Left colon (tissue), 2 donors: ENCODE measurements at places on chromosomes 2 and 18. TPM values are rescaled to one million over a fixed set of nuclear protein-coding genes. Genes with fewer than 3 reads are reported as not detected.

The PLCL1 gene
- total RNA-seq, result 1.1 TPM

DNA sequence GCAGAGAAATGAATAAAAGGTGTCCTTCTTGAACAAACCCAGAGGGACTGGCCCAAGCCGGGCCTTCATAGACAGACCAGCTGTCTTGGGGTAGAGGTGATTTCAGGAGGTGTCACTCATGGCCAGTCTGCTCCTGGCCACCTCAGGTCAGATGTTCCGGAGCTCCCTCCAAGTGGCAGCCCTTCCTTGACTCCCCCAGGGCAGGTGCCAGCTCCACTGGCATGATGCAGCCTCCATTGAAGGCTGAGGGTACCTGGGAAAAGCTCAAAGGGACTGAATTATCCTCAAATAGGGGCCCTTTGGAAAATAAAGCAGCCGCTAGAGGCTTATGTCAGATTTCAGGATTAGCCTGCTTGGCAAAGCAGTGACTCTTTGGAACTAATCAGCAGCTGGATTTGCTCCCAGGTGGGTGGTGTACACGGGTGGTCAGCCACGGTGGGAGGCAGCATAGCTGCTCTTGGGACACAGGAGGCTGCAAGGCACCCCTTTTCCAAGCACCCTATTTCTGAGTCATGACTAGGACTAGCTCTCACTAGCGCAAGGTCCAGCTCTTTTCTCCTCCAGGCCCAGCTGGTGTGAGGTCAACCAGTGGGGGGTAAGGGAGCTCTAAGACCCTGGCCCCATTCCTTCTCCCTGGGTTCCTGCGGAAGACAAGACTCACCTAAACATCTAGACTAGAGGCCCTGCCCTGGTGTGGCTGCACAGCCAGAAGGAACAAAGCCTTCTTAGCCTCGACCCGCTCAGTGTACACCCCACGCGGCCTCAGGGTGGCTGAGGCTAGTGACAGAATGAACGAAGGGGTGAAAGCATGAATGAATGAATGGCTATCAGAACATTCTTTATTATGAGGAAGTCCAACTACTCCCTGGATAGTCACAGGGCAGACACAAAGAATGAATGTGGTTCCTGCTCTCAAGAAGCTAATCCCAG, 29.3 kb downstream of the HS1BP3 start:
- no peak for DNase-seq

DNA sequence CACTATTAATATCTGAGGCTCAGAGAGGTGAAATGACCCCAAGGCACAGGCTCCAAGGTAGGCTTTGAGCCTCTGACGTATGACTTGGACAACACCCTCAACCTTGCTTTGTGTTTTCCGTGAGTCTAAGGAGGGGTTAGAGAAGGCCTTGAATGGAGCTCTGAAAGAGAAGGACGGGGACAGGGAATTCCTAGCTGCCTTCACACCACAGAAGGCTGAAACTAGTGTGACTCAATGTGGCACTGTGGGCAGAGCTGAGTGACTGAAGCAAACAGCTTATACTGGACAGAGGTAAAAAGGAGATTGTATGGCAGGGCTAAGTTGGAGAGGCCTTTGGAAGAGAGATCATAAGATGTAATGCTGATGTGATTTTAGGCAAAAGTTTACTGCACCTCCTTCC, 3.5 kb upstream of the NCK2 start:
- DNase-seq, result no peak

- peak; percentile 70 for DNase-seq
Observed at GRCh38 chr2:152200565-152201465, 25.3 kb upstream of the STAM2 start.

- DNase-seq, result peak; percentile 73
Observed at GRCh38 chr18:50401888-50402287, 27.0 kb downstream of the SKA1 start.

The POLR1A gene
- total RNA-seq, result 18.4 TPM

- DNase-seq, result no peak
Observed at GRCh38 chr2:181129364-181130056, 149.1 kb downstream of the UBE2E3 start.

- DNase-seq, result no peak
Observed at GRCh38 chr2:53476834-53477233, 290.8 kb upstream of the CHAC2 start.

The C2orf69 gene
- total RNA-seq, result 14.8 TPM

DNA sequence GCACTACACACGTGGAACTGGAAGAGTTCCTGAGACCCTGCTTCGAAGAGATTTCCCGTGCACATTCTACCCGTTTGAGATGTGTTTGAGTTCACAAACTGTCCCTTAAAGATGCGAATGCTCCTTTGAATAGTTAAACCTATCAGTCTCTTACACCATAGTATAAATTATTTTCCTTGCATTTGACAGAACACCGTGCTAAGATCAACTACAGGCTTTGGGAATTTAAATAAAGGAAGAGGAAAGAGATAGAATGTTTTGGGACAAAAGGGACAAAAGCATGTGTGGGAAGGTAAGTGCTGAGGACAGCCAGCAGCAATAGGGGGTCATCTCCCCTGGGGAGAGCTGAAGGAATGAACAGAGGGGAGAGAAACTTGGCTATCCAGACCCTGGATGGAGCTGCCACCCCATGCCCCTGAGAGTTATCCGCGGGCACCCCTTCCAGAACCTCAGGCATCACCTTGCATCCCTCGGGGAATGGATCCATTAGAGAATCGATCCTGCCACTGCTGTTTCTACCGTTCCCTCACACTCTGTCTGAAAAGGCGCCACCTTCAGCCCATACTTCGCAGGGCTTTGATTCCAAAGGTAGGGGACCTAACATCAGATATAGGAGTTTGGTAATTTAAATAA, 888 bp upstream of the ADCY3 start:
- DNase-seq, result no peak

GRCh38 chr2:152864601-152865149, 146.3 kb downstream of the ARL6IP6 start:
- DNase-seq, result no peak

The ANKRD62 gene
- 0.37 TPM for total RNA-seq

The NT5DC4 gene
- not detected for total RNA-seq

GRCh38 chr2:38098421-38099098, 22.6 kb upstream of the CYP1B1 start:
- DNase-seq, result no peak

- no peak for DNase-seq
Observed at GRCh38 chr18:12430137-12430990, 22.6 kb downstream of the PRELID3A start.

GRCh38 chr2:232444409-232445148, 11.4 kb upstream of the ALPI start:
- DNase-seq, result peak; percentile 57

DNA sequence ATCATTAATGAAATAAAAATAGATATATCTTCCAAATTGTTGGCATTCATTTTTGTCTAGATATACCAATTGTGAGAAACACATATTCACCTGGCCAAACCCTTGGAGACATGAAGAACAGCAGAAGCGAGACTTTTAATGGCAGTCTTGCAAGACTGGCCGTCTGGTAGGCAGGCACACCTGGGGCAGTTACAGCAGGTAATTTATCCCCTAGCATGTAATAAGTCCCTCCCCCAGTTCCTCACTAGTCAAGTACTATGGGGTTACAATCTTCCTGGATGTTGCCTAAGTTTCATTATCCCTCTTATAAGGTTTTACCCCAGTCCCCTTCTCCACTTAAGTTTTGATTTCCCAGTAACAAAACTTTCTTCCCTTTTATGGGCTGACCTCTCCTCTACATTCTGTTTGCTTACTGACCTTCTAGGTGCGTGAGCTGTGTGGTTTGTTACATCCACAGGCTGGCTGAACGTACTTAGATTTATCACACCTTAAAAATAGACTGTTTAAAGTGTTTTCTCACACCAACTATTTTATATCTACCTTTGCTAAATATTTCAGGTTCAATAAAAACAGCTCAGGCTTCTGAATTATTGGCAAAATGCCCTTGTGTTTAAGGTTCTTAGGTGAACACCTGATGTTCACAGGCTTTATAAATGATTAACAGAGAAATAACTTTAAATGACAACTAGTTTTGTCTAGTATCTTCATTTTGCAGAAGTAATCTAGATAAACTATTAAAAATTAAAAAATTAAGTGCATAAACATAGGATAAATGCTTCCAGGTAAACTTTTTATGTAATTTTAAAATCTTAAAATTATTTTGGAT, 365.0 kb upstream of the TFPI start:
- no peak for DNase-seq

- DNase-seq, result no peak
Observed at GRCh38 chr2:136718273-136718672, 47.1 kb upstream of the THSD7B start.

DNA sequence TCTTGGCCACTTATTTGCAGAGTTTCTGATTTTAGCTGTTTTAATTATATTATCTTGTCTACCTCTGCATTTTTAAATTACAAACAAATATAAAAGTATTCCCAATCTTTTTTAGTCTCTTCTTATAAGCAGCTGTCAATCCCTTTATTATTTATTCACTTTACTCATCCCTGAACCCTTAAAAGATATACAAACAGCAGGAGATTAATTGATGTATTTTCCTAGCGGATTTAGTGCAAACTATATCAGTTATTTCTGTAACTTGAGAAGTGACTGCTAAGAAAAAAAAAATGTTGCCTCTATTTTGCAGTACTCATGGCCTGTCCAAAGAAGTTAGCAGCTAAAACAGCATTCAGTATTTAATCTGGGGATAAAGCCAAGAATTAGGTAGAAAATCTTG, 42.1 kb upstream of the GCFC2 start:
- DNase-seq, result no peak

GRCh38 chr2:151423760-151424159, 14.1 kb downstream of the RIF1 start:
- no peak for DNase-seq

The RAB6C gene
- not detected for total RNA-seq

The SH2D6 gene
- 6.3 TPM for total RNA-seq

- peak; percentile 8 for DNase-seq
Observed at GRCh38 chr2:175964195-175964594, 37.9 kb downstream of the LNPK start.

GRCh38 chr2:54050445-54050844, 65.0 kb upstream of the ACYP2 start:
- DNase-seq, result no peak

The SP110 gene
- 16.2 TPM for total RNA-seq

GRCh38 chr2:151891566-151892194, 63.5 kb upstream of the ARL5A start:
- no peak for DNase-seq

DNA sequence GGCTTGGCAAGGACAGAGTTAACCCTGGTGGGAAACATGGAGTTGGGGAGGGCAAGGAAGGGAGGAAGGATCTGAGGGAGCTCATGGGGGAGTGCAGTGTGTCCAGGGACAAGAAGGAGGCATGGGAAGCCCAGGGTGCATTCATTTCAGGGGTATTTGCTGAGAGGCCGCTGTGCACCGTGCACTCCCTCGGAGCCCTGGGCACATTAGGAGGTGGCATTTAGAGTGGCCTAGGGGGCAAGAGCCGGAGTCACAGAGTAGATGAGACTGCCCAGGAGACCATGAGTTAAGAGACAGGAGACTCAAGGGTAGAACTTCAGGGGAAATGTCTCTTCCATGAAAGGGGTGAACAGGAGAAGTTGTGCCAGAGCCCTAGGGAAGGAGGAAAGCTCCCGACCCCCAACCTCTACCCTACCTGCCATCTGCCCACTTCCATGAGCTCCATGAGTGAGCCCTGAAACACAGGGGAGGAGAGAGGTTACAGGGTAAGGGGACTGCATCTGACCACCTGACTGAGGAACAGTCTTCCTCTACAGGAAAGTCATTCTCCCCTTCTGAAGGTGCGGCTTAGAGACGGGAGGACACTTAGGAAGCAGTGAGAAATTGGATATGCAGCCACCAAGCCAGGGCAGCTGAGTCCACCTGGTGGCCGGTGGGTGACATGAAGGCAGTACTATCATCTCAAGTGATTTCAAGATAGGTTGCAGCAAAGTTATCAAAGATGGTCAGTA, 58.5 kb upstream of the COPS8 start:
- DNase-seq, result peak; percentile 47

GRCh38 chr2:143230506-143231253, 101.5 kb downstream of the ARHGAP15 start:
- no peak for DNase-seq

The ARMC9 gene
- total RNA-seq, result 13.6 TPM

GRCh38 chr2:101775636-101776035, 78.1 kb downstream of the MAP4K4 start:
- no peak for DNase-seq

The DNAH6 gene
- 1.3 TPM for total RNA-seq

DNA sequence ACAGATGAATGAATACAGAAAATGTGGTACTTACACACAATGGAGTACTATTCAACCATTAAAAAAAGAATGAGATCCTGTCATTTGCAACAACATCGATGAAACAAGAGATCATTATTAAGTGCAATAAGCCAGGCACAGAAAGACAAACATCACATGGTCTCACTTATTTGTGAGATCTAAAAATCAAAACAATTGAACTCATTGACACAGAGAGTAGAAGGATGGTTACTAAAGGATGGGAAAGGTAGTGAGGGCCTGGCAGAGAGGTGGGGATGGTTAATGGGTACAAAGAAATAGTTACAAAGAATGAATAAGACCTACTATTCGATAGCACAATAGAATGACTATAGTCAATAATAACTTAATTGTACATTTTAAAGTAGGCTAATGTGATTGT, 393.5 kb downstream of the SATB2 start:
- DNase-seq, result no peak

GRCh38 chr2:230661072-230661957, 51.3 kb upstream of the CAB39 start:
- no peak for DNase-seq

The KIF1A gene
- total RNA-seq, result 2.1 TPM

The SLC4A5 gene
- total RNA-seq, result 1.4 TPM

GRCh38 chr2:220999356-220999755, 572.7 kb downstream of the EPHA4 start:
- no peak for DNase-seq

- no peak for DNase-seq
Observed at GRCh38 chr2:16044946-16045456, 104.7 kb downstream of the MYCN start.

The CAPN13 gene
- 58.5 TPM for total RNA-seq

The TUBA3E gene
- not detected for total RNA-seq

GRCh38 chr18:361100-361732, 93.4 kb upstream of the THOC1 start:
- no peak for DNase-seq

GRCh38 chr2:239500574-239501550, 100.0 kb upstream of the HDAC4 start:
- no peak for DNase-seq

DNA sequence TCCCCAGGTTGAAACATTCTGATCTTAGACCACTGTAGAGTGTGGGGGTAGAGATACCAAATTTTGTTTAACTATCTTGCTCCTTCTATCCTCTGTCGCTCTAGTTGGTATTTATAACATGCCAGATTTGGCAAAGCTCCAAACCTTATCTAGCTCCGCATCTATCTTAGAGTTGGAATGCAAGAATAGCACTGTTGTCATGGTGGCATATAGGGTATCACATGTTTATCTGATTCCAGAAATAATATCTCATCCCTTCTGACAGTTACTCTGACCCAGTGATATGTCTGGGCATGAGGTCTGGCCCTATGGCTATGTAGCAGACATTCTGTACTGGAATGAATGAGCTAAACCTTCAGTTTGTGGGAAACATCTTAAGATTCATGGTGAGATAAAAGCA, 51.7 kb downstream of the CABYR start:
- no peak for DNase-seq

The ATOH8 gene
- 4.6 TPM for total RNA-seq
